Astrocyte of the hippocampus (primary cell): ENCODE measurements at places on chromosomes 12 and 14.

- no peak for DNase-seq
These were observed 93.2 kb downstream of the BORCS5 start for GRCh38 chr12:12450043-12450471.

GRCh38 chr14:20642182-20642581, 691 bp upstream of the OR6S1 start:
- DNase-seq, result no peak

DNA sequence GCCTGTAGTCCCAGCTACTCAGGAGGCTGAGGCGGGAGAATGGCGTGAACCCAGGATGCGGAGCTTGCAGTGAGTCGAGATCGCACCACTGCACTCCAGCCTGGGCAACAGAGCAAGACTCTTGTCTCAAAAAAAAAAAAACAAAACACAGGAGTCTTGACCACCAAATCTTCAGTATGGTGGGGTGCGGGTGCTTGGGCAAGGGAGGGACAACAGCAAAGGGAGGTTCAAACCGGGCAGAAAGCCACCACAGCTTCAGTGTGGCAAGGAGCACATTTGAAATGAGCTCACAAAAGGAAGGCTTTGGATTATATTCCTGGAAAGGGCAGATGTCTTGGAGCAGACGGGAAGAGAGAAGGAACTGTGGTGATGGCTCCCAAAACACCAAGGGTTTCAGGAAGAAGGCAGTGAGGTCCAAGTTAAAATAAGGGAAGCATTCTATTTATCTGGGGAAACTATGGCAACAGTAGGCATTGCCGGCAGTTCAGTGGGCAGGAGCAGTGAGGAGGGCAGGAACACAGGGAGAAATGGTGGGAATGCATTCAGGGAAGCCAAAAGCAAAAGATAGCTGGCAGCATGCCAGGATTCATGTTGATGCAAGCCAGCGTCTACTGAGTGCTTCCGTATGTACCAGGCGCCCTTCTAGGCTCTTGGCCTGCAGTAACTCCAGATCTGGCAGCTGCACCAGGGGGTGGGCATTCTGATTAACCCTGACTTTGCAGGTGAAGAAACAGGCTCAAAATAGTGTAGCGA, 51.0 kb upstream of the SRSF5 start:
- peak; percentile 92 for DNase-seq

DNA sequence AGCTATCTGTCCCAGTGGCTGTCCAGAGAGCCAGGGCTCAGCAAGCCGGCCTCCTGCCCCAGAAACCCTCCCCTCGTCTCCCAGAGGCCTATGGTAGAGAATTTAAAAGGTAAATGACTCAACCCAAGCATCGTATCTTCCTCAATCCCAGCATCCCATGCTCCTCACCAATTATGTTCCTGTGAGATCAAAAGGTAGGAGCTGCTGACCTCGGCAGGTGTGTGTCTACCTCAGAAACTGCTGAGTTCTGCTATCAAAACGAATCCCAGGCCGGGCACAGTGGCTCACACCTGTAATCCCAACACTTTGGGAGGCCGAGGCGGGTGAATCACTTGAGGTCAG, 49.3 kb downstream of the FOXN3 start:
- DNase-seq, result no peak

GRCh38 chr12:46389031-46389616, 16.6 kb upstream of the SLC38A2 start:
- DNase-seq, result peak; percentile 84

DNA sequence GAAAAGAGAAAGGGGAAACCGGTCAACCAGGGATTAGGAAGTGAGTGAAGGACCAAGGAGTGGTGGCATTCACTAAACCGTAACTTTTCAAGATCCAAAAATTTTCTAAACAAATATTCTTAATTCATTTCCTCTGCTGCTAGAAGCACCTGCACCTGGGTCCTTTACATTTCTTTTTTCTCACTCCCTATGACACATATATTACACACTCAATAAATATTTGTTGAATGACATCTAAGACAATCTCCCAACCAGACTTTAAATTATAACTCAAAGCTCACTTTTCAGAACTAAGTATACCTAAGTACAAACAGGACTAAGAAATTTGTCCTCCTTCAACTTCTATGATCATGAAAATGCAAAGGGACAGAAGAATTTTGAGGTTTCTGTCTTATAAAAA, 11.1 kb downstream of the TTC5 start:
- no peak for DNase-seq

DNA sequence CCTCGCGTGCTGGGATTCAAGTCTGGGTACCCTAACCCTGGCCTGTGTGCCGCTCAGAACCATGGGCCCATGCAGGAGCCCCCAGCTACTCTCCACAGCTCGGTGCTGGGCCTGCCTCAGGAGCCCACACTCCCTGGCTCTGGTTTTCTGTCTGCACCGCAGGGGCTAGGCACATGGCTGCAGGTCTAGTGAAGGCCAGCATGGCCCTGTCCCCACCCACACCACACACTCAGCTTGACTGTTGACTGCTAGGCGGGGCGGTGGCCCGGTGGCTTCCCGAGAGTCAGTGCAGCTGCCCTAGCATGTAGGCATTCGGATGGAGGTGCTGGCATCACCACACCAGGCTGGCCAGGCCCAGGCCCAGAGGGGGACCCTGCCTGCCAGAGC, 7.9 kb downstream of the INF2 start:
- DNase-seq, result no peak

DNA sequence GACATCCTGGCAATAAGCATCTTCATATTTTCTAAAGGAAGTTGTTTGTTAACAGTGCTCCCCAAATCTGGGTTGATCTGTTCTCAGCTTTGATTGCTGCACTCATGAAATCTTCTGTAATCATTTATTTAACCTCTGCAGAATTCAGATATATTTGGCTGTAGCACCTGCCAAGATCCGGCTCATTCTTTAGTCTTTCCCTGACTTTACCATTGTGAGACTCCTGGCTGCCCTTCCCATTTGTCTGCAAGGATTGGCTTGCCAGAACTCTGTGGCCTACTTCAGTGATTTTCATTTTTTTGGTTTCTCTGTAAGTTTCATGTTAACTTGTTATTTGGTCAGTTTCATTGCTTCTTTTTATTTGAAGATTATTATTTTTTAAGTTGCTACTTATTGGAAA, 191.2 kb upstream of the PLXNC1 start:
- no peak for DNase-seq

DNA sequence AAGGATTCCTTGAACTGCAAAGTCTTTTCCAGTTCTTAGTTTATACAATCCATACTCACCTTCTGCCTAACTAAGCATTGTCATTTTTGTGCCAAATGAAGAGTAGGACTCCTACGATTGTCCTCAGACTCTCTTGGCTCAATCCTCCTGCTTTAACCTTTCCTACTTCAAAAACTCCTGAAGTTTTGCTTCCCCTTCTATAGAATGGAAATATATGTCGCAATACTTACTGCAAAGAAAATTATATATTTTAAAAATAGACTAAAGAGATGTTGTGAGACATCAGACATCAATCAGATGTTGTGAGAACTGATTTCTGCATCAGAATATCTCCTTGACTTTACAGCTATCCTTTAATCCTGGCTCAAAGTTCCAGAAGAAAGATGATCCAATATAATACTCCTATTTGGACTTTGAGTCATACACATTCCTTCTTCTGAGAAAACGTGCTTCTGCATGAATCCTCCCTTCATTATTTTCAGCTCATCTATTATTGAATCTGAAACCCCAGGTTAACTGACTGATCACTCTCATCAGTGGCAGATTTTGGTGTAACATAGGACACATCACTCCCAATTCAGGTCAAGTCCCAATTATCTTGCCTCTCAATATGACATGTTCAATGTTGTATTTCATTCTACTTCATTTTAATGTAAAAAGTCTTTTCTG, 48.8 kb downstream of the A2M start:
- DNase-seq, result no peak

DNA sequence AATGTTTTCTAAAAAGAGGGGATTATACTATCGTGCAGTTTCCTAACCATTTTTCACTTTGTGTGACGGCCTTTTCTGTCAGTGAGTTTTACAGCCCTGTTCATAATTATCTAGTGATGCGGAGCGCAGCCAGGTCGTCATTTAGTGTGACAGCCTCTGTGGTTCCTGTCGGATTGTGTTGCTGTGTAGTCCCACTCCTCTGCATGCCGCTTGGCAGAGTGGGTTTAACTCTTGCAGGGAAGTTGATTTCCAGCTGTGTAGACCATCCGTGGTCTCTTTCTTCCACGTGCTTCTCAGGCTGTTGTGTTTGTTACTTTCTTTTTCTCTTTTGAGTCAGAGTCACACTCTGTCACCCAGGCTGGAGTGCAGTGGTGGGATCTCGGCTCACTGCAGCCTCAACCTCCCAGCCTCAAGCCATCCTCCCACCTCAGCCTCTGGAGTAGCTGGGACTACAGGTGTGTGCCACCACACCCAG, 8.6 kb downstream of the RAN start:
- no peak for DNase-seq

- peak; percentile 8 for DNase-seq
These were observed 18.9 kb downstream of the VSX2 start for GRCh38 chr14:74257941-74258763.

- no peak for DNase-seq
These were observed 10.7 kb downstream of the TNFRSF1A start for GRCh38 chr12:6330999-6331714.

DNA sequence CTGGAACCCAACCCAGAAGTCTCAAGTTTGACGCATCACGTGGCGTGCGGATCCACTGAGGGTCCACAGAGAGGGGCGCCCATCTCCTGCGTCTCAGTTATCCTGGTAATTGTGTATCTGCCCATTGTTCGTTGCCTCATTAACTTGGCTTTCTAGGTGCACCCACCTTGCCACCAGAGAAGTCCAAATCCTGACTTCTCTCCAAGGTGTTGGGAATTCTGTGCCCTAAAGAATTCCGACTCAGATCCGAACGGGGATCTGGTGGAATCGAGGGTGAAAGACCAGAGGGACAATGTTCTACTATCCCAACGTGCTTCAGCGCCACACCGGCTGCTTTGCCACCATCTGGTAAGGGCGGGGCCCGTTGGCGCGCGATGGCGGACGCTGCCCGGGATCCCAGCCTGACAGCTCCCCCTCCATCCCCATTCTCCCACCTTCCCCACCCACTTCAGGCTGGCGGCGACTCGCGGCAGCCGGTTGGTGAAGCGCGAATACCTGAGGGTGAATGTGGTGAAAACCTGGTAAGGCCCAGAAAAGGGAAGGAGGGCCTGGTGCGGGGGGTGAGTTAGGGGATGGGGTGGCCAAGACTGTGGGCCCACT, 481 bp downstream of the REC8 start:
- peak; percentile 58 for DNase-seq

GRCh38 chr14:104118006-104118844, 20.2 kb upstream of the KIF26A start:
- DNase-seq, result no peak

DNA sequence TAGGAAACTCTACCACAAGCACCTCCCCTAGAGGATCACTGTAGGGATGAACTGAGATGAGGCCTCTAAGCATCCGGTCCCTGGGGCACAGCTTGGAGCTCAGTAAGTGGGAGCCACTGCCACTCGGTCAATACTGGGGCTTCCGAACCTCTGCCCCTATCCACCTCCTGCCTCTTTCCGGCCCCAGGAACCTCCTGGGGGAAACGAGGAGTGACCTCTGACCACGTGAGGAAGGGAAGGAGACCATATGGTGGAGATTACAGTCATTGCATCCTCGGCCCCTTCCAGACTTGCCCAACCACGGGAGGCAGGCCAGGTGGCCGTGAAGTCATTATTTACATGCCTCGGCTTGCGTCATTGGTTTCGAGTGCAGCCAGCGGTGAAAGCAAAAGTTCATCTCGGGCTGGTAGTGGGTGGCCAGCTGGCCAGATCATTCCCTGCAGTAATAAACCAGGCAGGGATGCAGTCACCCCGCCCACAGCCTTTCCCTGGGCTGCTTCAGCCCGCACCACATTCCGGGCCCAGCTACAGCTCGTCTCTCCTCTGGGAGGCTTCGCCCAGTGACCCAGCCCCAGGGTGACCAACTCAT, 65.4 kb downstream of the C14orf132 start:
- no peak for DNase-seq

DNA sequence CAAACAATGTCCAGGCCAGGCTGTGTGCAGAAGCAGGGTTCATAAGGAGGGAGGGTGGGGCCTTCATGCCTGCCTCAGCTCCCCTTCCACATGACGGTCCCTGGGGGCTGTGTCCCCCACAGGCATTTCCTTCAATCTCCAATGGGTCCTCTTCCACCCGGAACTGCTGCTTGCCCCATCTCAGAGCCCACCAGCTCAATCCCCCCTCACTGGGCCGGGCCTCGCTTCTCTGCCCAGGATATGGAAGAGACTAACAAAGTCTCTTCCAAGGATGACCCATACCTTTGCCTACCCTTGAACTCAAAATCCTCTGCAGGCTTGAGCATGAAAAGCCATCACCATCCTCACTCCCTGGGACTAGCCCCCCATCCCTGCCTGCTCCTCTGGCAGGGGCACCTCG, 28.4 kb upstream of the FAM181A start:
- no peak for DNase-seq
